ENCODE measurements at places on chromosomes 6 and 20.

DNA sequence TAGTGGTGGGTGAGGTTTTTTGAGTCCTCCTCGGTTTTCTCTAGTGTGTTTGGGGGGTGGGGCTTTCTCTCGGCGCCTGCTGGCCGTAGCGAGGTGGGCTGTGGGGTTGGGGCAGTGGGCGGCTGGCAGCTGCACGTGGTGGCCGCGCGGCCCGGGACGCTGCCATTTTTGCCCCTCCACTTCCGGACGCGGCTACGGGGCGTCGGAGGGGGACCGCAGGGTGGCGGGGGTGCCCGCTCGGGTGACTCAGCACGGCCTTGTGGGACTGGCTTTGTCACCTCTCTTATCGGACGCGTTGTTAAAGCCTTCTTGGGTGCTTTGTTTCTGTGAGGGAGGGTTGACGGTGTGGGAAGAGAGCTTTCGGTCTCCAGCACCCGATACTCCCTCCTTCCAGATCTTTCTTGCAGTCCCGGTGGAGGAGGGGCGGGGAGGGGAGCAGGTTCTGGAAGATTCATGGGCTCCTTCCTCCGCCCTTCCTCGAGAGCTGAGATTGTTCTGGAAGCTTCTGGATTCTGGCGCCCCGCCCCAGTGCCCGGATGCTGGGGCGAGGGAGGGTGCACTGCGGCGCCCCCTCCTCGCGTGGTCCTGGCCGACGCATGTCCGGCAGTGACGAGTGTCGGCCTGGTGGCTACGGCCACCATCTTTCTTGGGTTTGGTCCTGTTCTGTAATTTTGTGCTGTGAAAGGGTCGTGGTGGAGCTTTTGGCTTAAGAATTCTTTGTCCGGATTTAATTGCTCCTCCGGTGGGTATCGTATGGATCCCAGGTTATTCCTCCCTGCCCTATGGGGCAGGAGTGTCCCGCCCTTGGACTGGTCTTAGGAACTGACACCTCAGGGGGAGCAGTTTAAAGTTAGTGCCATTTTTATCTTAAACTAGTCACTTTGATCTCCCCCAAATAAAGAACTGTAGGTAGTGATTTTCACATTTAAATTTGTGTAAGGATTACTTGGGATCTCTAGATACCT, 719 bp downstream of the HSP90AB1 start:
- peak; percentile 67 for DNase-seq

DNA sequence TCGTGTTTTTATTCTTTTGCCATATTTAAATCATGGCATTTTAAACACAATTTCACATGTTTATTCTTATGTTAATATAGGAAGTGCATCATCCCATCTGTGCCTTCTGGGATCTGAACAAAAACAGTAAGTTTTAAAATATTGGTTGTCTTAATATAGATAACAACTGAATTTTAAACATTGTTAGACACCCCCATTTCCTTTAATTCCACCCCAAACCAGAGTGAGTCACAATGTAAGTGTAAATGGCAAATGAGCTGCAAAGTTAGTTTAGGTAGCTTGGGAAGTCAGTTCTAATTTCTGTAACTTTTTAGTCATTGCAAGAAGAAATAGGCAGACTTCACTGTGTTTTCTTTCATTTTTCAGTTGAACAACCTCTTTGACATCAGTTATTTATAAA, 108.0 kb downstream of the ADGRG6 start:
- no peak for DNase-seq

- DNase-seq = no peak
These were observed 296.8 kb upstream of the MARCKS start for GRCh38 chr6:113560376-113560775.

GRCh38 chr6:150857062-150857944, 8.2 kb upstream of the MTHFD1L start:
- no peak for DNase-seq

- DNase-seq = no peak
These were observed 310.4 kb downstream of the CDH4 start for GRCh38 chr20:61562491-61562890.
